NCI-H1436 treated with DMSO at 0.1 percent for 48 hours (cell line): ENCODE measurements at places on chromosomes 3 and 15.

GRCh38 chr3:195285372-195285771 is 14.4 kb upstream of the XXYLT1 start:
- DNase-seq: no peak

GRCh38 chr3:127960421-127960965 is 45.5 kb downstream of the KBTBD12 start:
- DNase-seq: no peak

GRCh38 chr15:97600190-97600589 is 360.3 kb upstream of the ARRDC4 start:
- no peak for DNase-seq

- no peak for DNase-seq
Measured at GRCh38 chr3:70990723-70991122, 592.8 kb downstream of the FOXP1 start.

GRCh38 chr15:78695854-78696253 is 54.8 kb upstream of the CHRNB4 start:
- no peak for DNase-seq

- no peak for DNase-seq
Measured at GRCh38 chr3:187024536-187025226, 94.4 kb downstream of the ST6GAL1 start.

GRCh38 chr15:80199366-80199765 is 46.6 kb downstream of the FAH start:
- DNase-seq: no peak

- DNase-seq: no peak
Measured at GRCh38 chr3:104868291-104868690, 498.4 kb upstream of the ALCAM start.

DNA sequence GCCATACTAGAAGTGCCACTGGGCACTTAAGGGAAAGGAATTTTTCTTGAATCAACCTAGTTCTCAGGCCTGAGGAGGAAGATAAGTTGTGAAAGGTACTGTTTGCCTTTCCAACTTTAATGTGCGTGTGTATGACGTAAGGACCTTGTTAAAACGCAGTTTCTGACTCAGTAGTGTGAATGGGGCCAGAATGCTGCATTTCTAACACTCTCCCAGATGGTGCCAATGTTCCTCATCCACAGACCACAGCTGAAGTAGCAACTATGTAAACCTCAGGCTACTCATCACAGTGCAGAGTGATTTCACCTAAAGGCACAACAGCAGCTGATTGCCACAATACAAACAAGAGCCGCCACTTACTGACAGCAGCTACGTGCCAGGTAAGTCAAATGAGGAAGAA is 103.6 kb downstream of the OTOL1 start:
- DNase-seq: no peak

DNA sequence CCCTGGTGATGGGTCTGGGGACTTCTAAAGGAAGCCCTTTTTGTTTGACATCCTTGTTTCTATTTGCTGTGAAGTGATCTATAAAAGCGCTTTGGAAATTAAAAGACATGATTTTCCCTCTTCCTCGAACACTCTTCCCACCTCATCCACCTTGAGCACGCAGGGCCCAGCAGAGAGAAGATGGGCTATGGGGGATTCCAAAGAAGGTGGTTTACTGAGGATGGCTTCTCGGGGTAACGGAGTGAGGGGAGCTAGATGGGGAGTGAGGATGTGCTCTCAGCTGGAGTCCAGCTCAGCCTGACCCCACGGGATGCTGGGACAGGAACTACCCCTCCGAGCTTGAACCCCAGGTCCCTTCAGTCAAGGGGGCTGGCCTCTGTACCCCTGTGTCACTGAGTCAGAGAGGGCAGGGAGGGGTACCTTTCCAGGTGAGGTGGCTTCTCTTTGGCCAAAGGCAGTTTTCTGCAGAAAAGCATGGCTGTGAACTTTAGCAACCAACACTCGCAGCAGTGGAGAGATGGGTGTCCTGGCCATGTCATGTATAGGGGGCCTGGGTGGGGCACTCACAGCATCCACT is 180.7 kb upstream of the SMAD3 start:
- no peak for DNase-seq

DNA sequence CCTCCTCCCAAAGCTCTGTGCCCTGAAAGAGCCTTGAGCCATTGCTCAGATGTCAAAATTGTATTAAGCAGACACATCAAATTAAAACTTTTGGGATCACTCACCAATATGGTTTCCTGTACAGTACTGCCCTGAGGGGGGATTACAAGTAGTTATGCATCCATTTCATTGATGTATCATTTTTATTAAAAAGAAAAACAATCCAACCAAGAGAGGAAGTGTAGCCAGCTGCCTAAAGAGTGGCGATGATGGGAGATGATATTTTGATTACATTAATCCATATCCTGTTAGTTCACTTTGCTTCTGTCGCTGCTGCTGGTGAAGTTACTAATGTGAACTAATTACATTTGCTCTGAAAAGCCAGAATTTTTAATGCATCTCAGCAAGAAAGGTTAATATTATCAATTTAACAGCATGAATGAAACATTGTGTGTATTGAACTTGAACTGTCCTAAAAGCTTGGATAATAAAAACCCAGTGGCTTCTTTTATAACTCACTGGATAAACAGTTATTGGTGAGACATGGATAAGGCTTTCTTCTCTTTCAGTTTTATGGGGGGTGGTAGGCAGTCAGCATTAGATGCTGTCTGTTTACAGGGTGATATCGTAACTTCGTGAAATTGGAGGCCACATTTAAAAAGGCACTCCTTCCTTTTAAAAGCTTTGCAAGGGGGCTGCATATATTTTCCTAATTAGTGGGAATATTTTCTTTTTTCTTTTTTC is 87.7 kb downstream of the IGF1R start:
- DNase-seq: no peak

GRCh38 chr15:28914046-28914445 is 28.3 kb downstream of the APBA2 start:
- no peak for DNase-seq

- no peak for DNase-seq
Measured at GRCh38 chr3:55296791-55297190, 190.3 kb downstream of the WNT5A start.

DNA sequence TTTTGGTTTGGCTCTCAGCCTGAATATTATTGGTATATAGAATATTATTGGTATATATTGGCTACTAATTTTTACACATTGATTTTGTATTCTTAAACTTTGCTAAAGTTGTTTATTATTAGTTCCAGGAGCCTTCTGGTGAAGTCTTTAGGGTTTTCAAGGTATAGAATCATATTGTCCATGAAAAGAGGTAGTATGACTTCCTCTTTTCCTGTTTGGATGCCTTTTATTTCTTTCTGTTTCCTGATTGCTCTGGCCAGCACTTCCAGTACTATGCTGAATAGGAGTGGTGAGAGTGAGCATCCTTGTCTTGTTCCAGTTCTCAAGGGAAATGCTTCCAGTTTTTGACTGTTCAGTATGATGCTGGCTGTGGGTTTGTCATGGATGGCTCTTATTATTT is 107.3 kb upstream of the LIPC start:
- no peak for DNase-seq

GRCh38 chr3:186775999-186776398 is 7.4 kb upstream of the EIF4A2 start:
- no peak for DNase-seq

DNA sequence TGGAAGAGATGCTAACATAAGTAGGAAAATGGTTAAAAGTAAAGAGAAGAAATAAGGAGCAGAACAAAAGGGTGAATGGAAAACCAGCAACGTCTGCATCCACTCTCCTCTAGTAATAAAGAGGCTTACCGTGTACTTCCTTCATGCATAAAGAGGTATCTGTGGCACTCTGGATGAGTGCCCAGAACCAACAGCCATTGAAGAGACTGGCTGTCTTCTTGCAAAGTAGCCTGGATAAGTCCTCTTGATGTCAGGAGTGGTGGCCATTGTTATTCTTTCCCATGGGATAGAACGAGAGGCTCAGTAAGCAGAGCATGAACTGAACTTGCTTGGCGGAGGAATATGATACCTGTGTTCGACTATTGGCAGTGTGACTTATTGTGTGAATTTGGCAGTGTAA is 186.2 kb upstream of the RASGRP1 start:
- DNase-seq: no peak

- no peak for DNase-seq
Measured at GRCh38 chr15:43516185-43516584, 1.2 kb upstream of the MAP1A start.

- no peak for DNase-seq
Measured at GRCh38 chr15:61227950-61228936, 859 bp downstream of the RORA start.

- DNase-seq: no peak
Measured at GRCh38 chr15:81275711-81276392, 48.1 kb downstream of the STARD5 start.

DNA sequence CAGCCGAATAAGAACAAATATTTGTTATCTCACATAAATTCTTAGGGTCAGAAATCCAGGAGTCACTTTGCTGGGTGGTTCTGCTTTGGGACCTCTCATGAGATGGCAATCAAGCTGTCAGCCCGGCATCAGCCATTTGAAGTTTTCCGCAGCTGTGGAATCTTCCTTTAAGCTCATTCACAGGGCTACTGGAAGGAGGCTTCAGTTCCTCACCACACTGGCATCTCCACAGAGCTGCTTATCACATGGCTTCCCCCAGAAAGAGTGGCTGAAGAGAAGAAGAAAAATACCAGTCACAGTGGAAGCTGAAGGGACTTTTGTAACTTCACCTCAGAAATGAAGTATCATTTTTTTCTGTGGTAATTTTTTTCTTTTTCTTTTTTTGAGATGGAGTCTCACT is 267.7 kb downstream of the CHL1 start:
- no peak for DNase-seq

DNA sequence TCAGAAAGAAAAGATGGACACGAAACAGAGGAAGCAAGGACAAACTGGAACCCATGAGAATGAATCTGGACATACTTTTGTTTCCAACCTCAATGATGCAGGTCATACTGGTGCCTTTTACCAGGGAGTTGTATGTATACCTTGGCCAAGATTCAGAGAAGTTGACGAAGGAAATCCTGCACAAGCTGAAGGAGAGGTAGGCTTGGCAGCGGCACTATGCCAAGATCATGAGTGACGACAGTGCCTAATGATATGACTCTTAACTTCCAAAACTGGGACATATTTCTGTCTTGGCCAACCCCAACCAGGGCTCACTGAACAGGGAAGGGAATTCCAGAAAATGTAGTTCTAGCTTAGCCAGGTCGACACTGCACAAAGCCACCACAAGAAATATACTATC is 149.2 kb upstream of the SLCO3A1 start:
- DNase-seq: no peak

- no peak for DNase-seq
Measured at GRCh38 chr3:16101295-16102186, 72.9 kb upstream of the GALNT15 start.
